ENCODE measurements at places on chromosomes 16 and 17.

DNA sequence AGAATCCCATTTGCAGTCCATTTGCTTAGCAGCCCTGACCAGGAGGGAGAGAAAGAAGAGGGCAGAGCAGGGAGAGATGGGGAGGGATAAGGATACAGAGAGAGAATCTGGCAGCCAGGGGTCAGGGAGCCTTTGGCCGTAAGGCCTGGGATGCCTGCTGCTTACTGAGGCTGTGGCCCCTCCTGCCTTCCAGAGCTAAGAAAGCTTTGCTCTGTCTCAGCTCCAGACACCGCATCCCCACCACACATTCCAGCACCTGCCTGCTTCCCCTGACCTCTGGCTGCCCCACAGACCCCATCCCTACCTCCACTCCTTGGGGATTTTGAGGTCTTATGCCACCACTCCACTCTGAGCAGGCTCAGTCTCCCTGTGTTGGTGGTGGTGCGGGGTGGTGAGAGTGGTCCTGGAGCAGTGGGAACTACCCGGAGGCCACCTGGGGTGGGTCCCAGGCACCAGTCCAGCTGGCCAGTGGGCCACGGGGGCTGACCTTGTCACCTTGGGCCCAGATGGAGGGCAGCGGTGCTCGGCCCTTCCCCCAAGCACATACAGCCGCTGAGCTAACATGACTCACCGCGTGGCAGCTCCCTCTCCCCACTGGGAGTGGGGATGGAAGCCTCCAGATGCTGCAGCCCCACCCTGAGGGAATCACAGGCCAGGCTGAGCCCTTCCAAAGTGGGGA lies 58.3 kb downstream of the RAI1 start:
- peak; percentile 93 for DNase-seq

DNA sequence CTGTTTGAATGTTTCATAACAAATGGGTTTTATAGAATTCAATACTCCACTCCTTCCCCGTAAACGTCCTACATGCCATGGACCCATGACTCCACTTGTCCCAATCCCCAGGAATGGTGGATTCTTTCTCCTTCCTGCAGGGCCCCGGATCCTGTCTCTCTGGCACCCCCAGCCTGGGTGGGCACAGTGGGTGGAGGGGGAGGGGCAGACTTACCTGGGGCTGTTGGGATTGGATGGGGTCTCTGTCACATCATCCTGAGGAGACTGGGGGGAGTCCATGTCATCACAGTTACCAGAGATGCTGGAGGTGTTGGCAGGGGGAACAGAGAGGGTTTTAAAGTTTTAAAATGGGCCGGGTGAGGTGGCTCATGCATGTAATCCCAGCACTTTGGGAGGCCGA lies 13.2 kb downstream of the TRPV3 start:
- DNase-seq: no peak

- no peak for DNase-seq
These were observed 74.3 kb downstream of the PLD6 start for GRCh38 chr17:17131839-17132238.

DNA sequence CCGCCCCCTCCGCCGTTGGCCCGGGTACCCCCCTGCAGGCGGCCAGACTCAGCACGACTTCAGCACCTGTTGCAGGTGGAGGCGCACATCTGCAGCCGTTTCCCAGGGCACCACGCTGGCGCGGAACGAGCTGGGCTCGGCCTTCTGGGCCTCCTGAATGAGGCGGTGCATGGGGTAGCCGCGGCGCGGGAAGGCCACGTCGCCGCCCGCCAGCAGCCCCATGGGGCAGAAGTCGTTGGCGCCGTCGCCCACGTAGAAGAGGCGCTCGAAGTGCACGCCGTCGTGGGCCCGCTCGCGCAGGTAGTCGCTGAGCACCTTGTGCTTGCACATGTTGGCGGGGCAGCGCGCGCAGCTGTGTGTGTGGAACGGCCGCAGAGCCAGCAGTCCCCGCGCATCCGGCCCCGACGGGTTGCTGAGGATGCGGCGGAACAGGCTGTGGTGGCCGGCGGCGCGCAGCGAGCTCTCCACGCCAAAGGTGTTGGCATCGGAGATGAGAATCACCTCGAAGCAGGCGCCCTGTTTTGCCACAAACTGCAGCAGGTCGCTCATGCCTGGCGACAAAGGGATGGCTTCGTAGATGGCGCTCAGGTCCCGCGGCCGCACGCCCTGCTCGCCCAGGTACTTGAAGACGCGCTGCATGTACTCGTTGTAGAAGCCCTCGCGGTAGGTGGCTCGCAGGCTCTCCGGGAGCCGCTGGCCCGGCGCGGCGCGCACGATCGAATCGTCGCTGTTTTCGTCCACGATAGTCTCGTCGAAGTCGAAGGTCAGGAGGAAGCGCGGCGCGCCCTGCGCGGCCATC lies 6.2 kb downstream of the PHOSPHO1 start:
- no peak for DNase-seq

- DNase-seq: peak; percentile 95
These were observed 13.2 kb downstream of the ATP5PD start for GRCh38 chr17:75033346-75034235.
